Gastroesophageal sphincter (tissue), 4 donors: ENCODE measurements at places on chromosomes 1 and 21. TPM values are rescaled to one million over a fixed set of nuclear protein-coding genes. Genes with fewer than 3 reads are reported as not detected.

Gene MXRA8
- 79.9 TPM for total RNA-seq

Gene TNN
- 0.92 TPM for total RNA-seq

Gene PLPPR4
- 0.77 TPM for total RNA-seq

Gene ATP1A2
- total RNA-seq: 100 TPM

Gene RNU1-2
- under 0.01 TPM for total RNA-seq

Gene KDF1
- not detected for total RNA-seq

Gene ANXA9
- total RNA-seq: not detected

Gene S100A8
- total RNA-seq: 13.1 TPM

Gene PTPN22
- total RNA-seq: 0.79 TPM

Gene SERBP1
- 263 TPM for total RNA-seq

Gene MPZ
- total RNA-seq: 5.3 TPM

Gene SLC1A7
- 0.62 TPM for total RNA-seq

Gene PIK3R3
- 24.0 TPM for total RNA-seq

Gene EFNA4
- 0.81 TPM for total RNA-seq

Gene ARMH1
- 0.66 TPM for total RNA-seq

DNA sequence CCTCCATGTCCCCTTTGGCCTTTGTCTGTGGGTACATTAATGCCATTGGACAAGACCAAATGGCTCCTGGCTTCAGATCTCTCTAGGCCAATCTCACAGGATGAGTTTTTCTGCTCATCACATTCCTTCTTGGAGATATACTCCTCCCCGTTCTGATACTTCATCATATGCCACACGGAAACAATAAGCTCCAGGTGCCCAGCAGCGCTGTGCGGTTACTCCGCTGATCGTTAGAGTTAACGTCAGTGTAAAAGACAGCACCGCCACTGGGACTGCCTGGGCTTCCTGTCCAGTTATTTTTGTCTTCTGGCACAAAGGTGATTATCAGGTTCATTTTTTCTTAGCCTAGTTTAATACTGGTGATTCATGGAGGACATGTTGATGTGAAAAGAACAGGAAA lies 22.5 kb downstream of the CACHD1 start:
- H3K4me3 ChIP-seq: no peak overlapping the region
- ATAC-seq: no peak
- no peaks in the 10 kb centered on the region for H3K36me3 ChIP-seq
- H3K27me3 ChIP-seq: no peaks in the 10 kb centered on the region
- H3K27ac ChIP-seq: no peak overlapping the region
- H3K4me1 ChIP-seq: no peaks in the 10 kb centered on the region

- H3K27ac ChIP-seq: no peak overlapping the region
- ATAC-seq: no peak
- H3K36me3 ChIP-seq: no peaks in the 10 kb centered on the region
- H3K27me3 ChIP-seq: no peaks in the 10 kb centered on the region
These were observed 335.0 kb upstream of the GREM2 start for GRCh38 chr1:240946926-240947325.

GRCh38 chr1:98556521-98557158 lies 104.9 kb upstream of the SNX7 start:
- no peaks in the 10 kb centered on the region for H3K36me3 ChIP-seq
- no peak overlapping the region for H3K4me3 ChIP-seq
- H3K27me3 ChIP-seq: no peaks in the 10 kb centered on the region
- no peaks in the 10 kb centered on the region for H3K4me1 ChIP-seq
- no peak for ATAC-seq
- no peak overlapping the region for H3K27ac ChIP-seq

DNA sequence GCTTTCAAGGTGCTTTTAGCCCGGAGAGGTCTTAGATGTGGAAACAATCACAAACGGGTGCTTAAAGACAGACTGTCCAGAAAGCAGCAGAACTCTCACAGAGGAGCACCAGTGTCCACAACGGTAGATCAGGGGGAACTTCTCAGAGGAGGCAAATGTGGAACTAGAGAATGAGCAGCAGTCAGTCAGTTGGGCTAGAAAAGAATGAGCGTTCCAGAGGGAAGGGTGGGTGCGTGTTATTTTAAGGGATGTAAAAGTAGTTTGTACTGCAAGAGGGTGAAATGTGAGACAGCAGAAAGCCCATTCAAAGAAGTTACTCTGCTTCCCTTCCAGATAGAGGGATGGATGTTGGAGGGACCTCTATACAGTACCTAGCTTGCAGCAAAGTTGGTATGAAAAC lies 30.9 kb downstream of the RGS5 start:
- H3K4me1 ChIP-seq: peaks cover 82% of the 10 kb centered on the region
- no peaks in the 10 kb centered on the region for H3K27me3 ChIP-seq
- H3K36me3 ChIP-seq: no peaks in the 10 kb centered on the region
- H3K4me3 ChIP-seq: no peak overlapping the region
- ATAC-seq: no peak

- ATAC-seq: peak; percentile 81
- peaks cover 27% of the 10 kb centered on the region for H3K4me1 ChIP-seq
- H3K4me3 ChIP-seq: no peak overlapping the region
- peak overlapping the region; percentile 59 for H3K27ac ChIP-seq
- no peaks in the 10 kb centered on the region for H3K36me3 ChIP-seq
These were observed 221.9 kb downstream of the PBX1 start for GRCh38 chr1:164780863-164781262.

DNA sequence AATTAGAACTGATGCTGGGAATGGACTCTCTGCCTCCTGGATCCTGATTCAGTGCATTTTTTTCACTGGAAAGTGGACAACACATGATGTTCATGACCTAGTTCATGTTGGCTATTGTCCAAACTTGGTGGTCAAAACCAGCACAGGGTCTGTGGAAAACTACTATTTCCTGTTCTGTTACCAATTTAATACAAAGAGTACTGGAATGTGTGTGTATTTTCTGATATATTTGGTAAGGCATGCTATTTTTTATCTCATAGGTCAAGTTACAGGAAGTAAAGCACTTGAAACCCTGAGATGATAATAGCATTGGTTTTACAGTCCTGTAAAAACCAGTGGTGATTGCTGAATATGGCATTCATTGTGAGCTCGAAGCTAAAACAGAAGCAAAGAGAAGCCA lies 89.9 kb downstream of the SGIP1 start:
- H3K36me3 ChIP-seq: no peaks in the 10 kb centered on the region
- H3K27ac ChIP-seq: no peak overlapping the region
- ATAC-seq: no peak
- no peaks in the 10 kb centered on the region for H3K4me1 ChIP-seq
- H3K4me3 ChIP-seq: no peak overlapping the region

- H3K27me3 ChIP-seq: no peaks in the 10 kb centered on the region
- no peaks in the 10 kb centered on the region for H3K36me3 ChIP-seq
- no peaks in the 10 kb centered on the region for H3K4me1 ChIP-seq
These were observed 68.3 kb downstream of the PLA2G4A start for GRCh38 chr1:186897008-186897407.

DNA sequence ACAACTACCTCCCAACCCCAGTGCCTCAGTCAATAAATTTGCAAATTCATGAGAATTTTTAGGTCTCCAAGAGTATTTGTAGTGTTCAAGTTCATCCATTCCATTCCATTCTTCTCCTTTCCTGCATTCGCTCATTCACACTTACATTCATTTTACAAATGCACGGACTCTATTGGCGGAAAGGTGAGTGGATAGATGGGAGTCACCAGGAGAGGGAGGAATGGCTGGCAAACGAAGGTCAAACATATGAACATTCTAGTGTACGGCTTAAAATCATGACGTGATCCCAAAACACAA lies 2.5 kb downstream of the LORICRIN start:
- no peak overlapping the region for H3K27ac ChIP-seq
- ATAC-seq: no peak
- H3K27me3 ChIP-seq: peaks cover 82% of the 10 kb centered on the region
- no peaks in the 10 kb centered on the region for H3K36me3 ChIP-seq

GRCh38 chr1:50424884-50425375 lies 1.7 kb upstream of the DMRTA2 start:
- H3K4me3 ChIP-seq: no peak overlapping the region
- ATAC-seq: no peak
- H3K27ac ChIP-seq: no peak overlapping the region
- H3K27me3 ChIP-seq: peaks cover 100% of the 10 kb centered on the region
- peaks cover 76% of the 10 kb centered on the region for H3K4me1 ChIP-seq
- no peaks in the 10 kb centered on the region for H3K36me3 ChIP-seq

- H3K4me3 ChIP-seq: no peak overlapping the region
- peak; percentile 76 for ATAC-seq
- H3K4me1 ChIP-seq: no peaks in the 10 kb centered on the region
- H3K27me3 ChIP-seq: peaks cover 36% of the 10 kb centered on the region
These were observed 100.4 kb upstream of the ZNF281 start for GRCh38 chr1:200510228-200510623.

DNA sequence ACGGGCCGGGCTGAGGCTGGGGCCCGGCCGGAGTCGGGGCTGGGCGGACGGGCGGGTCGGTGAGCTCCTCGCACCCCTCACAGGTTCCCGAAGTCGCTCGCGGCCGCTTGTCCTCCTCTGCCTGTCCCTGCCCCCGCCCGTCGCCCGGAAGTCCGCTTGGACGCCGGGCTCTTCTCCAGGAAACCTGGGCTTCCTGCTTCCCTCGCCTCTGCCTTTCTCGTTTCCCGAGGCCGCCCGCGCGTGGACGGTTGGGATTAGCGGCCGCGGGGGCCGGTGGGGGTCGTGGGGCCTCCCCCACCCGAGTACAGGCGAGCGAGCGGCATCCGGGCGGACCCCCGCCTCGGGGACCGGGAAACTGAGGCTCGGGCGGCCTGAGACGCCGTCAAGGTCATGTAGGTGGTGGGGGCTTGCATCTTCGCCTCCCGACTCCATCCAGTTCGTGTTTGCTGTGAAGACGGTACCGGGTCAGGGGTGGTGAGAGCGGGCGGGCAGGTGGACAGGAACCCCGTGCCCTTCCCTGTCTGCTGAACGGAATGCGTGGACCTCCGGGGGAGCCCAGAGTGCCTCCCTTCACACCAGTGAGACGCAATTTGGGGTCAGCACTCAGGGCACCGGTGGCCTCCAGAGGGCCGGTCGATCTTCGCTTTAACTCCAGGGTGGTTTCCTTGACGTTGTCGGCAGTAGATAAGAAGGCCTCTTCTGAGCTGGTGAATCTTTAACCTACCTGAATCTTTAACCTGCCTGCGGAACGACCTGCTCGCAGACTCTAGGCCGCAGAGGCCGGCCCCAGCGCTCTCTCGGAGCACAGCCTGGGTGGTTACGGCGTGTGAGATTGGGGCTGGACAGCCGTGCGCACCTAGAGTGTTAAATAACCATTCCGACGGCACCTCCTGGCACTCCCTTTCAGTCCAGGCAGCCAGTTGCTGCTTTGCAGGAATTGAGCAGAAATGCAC lies 686 bp downstream of the ARF1 start:
- H3K36me3 ChIP-seq: no peaks in the 10 kb centered on the region
- no peaks in the 10 kb centered on the region for H3K27me3 ChIP-seq
- peaks cover 47% of the 10 kb centered on the region for H3K4me1 ChIP-seq
- peak overlapping the region; percentile 89 for H3K27ac ChIP-seq

GRCh38 chr1:44947063-44947773 lies 39.2 kb downstream of the EIF2B3 start:
- H3K27me3 ChIP-seq: no peaks in the 10 kb centered on the region
- ATAC-seq: peak; percentile 87
- H3K36me3 ChIP-seq: no peaks in the 10 kb centered on the region
- H3K4me1 ChIP-seq: peaks cover 15% of the 10 kb centered on the region
- H3K4me3 ChIP-seq: no peak overlapping the region

DNA sequence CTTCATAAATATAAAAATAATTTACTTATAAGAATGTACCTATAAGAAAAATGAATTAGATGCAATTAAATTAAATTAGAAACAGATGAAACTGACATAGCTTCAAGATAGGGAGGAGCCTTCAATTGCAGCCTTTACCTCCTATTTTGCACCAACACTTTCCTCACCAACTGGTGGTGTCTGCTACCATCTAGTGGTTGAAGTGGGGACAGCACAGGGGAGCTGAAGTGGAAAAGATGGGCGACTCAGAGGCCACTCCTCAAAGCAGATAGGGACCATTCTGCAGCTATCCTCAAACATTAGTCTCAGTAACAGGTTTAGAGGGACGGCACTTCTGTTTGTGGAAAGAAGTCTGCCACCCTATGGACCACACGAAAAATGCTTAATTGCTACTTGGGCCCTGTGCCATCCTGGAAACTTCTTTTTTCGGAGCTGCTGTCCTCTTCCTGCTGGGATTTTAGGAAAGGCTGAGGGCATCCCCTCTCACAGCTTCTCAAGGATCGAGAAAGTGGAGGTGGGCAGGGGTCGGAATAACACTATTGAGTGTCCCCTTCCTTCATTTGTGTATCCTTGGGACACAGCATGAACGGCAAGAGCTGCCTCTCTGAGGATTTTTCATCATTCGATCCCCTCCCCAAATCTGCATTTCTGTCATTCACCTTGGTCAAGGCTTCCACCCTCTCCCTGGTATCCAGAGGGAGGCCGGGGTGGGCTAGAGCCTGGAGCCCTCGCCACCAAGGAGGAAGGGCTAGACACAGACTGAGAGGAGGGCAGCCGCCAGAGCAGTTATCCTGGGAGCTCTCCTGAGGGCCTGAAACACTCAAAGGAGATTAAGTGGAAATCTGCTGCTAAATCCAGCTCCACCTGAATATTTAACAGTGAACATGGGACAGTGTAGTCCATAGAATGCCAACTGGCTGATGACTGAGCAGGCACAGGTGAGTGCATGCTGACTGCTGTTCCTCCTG lies 9.6 kb downstream of the PROK1 start:
- peak; percentile 77 for ATAC-seq
- peaks cover 6% of the 10 kb centered on the region for H3K27me3 ChIP-seq
- H3K36me3 ChIP-seq: no peaks in the 10 kb centered on the region
- H3K4me1 ChIP-seq: peaks cover 32% of the 10 kb centered on the region
- H3K27ac ChIP-seq: no peak overlapping the region

DNA sequence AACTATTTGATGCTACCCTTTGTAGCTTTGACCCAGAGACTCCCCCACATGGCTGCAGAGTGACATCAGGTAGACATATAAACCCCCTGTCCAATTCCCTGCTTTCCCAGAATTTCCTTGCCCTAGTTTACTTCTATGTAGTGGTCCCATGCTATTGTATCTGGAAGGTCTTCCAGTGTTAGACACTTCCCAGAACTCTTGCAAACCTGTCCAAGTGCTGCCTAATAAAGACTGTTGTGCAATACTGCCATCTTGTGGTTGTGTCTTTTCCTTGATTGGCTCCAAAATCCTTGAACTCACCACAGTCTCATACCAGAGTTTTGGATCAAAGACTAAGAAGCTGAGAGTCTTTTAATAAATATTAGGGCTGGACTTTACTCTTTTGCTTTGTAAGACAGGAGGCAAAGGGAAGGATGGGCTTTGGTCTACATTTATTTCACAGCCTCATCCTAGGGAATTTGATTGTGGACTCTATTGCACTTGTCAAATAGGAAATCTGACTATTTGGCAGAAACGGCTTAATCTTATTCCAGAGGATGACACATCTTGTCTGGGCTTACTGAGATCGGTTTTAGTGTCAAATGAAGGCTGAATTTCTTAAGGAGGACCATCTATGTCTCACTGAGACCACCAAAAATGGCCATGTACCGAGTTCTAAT lies 169.9 kb downstream of the LRRC7 start:
- H3K36me3 ChIP-seq: no peaks in the 10 kb centered on the region
- H3K27me3 ChIP-seq: no peaks in the 10 kb centered on the region
- H3K27ac ChIP-seq: no peak overlapping the region
- ATAC-seq: peak; percentile 25
- no peaks in the 10 kb centered on the region for H3K4me1 ChIP-seq
